ENCODE measurements at places on chromosomes 6 and 20.
A peak's percentile ranks its signal among the peaks of the same experiment; 100 is the strongest.

DNA sequence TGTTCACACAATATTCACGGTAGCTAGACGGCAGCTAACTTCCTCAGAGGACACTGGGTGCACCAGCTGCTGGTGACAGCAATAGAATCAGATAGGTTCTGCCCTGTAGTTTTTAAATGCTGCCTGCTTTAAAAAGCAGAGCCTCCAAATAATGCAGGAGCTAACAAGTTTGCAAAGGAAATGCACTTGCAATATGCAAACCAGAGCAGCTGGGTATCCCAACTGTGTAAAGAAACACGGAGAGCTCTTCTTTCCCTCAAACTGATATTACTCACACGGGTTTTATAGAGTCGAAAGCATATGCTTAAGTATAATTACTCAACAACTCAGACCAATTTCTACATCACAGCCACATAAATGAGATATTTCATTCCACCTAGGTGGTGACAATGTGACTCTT, 432.7 kb downstream of the TFAP2A start:
- DNase-seq = no peak

GRCh38 chr20:3744806-3745685, 12.6 kb downstream of the HSPA12B start:
- no peak for DNase-seq

DNA sequence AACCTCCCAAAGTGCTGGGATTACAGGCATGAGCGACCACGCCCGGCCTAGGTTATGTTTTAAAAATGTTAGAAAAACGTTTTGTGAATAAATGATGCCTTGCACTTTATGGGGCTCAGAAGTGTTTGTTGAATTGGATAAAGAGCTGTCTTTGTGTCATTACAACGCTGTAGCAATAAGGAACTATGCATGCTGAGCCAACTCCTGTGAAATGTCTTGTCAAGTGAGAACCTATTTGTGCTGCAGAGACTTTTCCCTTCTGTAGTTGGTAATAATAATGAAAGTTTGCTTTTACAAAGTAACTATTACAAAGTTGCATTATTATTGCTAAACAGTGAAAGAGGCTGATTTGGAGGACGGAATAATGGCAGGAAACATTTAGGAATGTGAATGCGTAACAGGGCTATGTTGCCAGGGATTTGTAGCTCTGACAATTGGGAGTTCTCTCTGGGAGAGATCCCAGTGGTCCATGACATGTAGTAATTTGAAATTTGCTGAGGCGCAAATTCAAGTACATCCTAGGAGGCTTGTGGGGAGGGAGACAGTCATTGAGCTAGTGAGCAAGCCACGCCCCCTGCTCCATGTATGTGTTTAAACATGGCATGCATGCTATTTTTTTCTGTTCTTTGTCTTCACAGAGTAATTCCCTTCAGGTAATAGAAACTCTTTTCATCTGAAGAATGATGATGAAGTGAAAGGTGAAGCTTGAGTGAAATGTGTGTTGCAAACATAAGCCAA, 16.8 kb upstream of the BICRAL start:
- DNase-seq = no peak

DNA sequence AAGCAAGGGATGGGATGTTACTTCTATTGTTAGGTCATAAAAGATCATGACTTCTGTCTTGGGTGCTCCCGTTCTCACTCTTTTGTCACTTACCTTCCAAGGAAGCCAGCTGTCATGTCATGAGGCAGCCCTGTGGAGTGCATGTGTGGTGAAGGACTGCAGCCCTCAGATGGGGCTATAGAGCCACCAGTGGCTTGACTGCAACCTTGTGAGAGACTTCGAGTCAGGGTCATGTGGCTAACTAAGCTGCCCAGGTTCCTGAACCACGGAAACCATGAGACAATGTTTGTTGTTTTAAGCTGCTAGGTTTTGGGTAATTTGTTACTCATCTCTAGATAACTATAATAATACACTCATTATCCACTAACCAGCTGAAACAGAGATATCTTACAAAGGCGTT, 477.1 kb downstream of the BTBD3 start:
- DNase-seq = no peak

DNA sequence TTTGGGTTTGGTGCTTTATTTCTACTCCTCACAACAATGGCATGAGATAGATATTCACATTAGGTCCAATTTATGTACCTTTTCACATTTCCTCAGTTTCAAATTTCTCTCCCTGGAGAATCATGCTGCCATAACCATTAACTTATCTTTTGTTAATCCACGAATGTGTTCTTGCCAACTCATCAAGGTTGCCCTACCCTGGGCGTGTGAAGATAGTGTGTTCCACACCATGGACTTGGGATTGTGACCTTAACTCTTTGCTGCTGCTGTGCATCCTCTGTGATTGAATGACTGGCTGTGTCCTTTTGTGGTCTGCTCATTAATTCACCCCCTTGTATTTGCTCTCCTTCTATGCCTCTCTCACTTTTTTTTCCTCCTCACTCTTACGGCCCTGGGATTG, 34.2 kb upstream of the SNRPB2 start:
- no peak for DNase-seq

GRCh38 chr6:105292689-105293339, 110.1 kb downstream of the PREP start:
- no peak for DNase-seq

- DNase-seq = no peak
Observed at GRCh38 chr20:32144898-32145662, 35.6 kb downstream of the TM9SF4 start.

DNA sequence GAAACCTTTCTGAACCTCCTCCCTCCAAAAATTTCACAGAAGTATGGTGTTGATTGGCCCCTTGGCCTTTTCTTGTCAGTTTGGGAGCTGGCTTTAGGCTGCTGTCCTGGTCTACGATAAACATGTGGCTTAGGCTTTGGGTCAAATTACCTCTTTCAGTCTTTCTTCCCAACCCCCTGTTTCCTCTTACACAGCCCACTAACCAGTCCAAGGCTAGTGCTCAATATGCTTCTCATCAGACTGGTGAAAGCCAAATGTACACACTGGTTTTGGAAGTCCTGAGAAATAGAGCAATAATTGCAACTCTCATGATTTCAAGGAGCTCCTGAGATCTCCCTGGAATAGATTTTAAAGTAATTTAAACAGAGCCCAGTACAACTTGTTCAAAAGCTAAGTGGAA, 933.7 kb upstream of the GJE1 start:
- peak; percentile 90 for DNase-seq

GRCh38 chr6:104572901-104573300, 286.8 kb downstream of the HACE1 start:
- DNase-seq = no peak

GRCh38 chr6:148771896-148772554, 25.2 kb downstream of the UST start:
- no peak for DNase-seq

- DNase-seq = no peak
Observed at GRCh38 chr6:15698471-15698870, 35.6 kb upstream of the DTNBP1 start.

- no peak for DNase-seq
Observed at GRCh38 chr6:18203786-18204185, 48.6 kb downstream of the KDM1B start.

- DNase-seq = no peak
Observed at GRCh38 chr6:46273911-46274310, 103.1 kb upstream of the ENPP5 start.

DNA sequence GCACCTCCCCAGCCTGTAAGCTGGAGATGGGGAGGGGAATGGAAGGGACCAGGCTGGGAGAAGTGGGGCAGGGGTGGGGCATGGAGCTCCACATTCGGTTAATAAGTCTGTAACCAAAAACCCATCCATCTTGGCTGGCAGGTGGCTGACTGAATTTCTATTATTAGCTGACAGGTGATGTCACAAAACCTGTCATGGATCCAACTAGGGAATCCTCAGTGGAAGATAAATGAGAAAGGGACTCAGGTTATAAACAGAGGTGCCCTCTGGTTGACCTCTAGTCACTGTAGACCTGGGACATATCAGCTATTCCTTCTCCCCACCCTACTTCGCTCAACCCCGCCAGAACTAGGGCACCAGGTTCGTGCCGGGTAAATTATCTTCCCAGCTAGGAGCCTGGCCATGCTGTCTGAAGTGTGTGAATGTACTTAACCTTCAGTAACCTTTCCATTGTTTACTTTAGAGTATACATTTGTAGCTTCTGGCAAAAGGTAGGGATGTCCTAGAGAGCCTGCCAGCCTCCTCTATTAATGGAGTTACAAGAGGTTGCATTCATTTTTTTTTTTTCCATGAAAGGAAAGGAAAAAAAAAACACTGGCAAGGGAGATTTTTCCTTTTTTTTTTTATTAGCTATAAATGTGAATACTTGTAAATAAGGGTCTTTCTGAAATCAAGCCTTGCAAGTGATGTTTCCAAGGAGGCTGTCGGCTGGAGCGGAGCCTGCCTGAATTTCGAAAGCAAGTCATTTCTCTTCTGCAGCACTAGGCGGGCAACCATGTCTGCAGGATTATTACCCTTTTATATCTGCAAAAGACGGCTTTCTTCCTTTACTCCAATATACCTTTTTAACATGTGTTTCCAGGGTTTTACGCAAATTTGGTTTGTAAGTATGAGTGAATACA, 135.9 kb downstream of the TMEM242 start:
- DNase-seq = no peak

DNA sequence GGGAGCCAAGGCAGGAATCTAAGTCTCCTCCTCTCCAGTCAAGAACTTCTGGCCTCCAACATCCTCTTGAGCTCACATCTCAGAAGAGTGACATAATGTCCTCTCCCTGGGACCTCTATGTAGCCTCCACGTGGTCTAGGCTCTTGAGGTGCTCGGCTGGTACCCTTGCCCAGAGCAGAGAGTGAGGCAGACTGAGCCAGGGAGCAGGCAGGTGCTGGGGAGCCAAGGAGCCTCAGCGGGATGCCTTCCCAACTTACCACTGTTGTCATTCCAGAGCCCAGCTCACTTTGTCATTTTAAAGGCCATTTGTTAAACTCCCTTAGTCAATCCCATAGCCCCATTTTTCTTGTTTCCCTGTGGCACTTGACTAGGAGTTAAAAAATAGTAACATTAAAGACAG, 52.1 kb upstream of the DUSP22 start:
- DNase-seq = no peak

GRCh38 chr20:53966774-53967398, 103.5 kb downstream of the BCAS1 start:
- no peak for DNase-seq

GRCh38 chr6:169427856-169428255, 174.2 kb upstream of the THBS2 start:
- DNase-seq = no peak

- DNase-seq = no peak
Observed at GRCh38 chr20:10662151-10662550, 11.6 kb downstream of the JAG1 start.

DNA sequence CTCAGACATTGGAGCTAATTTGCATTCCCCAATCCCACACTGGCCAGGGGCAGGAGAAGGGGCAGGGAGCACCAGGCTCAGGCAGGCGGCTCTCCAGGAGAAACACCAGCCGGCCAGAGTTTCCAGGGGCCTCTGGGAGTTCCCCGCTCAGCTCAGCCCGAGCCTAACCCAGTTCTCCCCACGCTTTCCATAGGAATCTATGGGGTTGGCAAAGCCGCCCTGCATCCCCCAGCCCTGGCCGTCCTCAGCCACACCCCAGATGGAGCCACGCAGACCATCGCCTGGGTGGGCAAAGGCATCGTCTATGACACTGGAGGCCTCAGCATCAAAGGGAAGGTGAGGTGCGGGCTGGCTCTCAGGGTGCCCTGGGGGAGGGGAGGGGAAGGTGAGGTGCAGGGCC, 8.2 kb downstream of the NPEPL1 start:
- DNase-seq = no peak

DNA sequence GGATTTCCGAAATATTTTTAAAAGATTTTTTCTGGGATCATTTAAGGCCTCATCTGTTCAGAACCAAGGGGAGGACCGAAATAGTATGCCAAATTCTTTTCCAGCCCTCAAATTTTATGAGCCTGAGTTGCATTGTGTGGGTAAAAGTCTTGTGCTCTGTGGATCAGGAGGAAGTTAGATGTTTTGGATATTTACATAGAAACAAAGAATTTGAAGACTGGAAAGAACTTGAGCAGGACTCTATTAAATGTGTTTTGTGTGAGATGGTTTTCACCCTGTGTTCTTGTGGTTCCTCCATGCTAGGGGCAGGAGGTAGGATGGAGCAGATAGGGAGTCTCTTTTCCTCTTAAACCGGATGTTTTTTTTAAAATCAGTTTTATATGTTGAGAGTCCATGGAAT, 329.1 kb downstream of the LAMA2 start:
- no peak for DNase-seq

DNA sequence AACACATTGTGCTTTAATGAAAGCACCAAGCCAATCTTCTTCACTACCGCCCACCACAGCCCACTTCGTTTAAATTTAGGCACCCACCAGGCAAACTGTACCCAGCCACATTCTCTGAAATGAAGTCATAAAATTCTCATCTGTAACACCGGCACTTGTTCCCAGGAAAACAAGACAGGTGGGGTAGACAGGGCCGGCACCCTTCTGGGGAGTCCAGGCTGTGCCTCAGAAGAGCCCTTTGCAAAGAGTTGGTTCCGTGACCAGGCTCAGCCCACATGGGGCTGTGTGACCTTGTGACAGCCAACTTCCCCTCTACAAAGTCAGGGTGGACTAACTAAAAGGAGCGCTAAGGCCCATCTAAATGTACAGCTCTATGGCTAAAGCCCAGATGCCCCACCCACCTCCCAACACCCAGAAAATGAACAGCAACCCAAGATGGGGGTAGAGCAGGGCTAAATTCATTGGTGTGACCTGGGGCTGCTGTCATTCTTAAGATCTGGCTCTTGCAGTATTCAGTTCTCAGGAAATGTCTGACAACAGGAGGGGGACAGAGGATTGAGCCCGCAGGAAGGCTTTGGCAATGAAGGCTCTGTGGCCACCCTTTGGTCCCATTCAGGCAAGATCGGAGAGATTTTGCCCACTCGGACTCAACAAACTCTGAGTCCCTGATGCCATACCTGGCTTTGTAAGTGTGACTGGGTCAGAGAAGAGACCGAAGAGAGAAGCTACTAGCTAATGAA, 56.7 kb downstream of the TRERF1 start:
- DNase-seq = no peak

DNA sequence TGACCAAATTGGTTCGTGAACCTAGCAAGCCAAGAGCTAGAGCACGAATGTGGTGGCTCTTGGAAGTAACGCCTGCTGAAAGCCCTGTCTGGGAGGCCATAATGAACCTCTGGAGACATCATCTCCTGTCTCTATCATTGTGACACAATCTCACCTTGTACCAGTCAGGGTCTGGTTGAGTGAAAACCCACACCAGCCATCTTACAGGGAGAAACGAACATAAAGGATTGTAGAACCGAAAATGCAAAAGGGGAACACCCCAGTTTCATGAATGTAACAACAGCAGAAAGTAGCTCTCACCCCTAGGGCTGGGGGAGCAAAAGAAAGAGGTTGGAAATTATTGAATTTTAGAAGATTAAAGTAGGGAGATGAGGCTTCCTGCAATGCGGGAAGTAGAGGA, 50.9 kb upstream of the TAB2 start:
- DNase-seq = no peak

- DNase-seq = no peak
Observed at GRCh38 chr6:27650620-27651370, 177.9 kb upstream of the ZNF184 start.

GRCh38 chr20:433300-433975, 25.3 kb downstream of the RBCK1 start:
- DNase-seq = no peak

GRCh38 chr6:89582669-89583325, 55.8 kb downstream of the LYRM2 start:
- no peak for DNase-seq

GRCh38 chr6:148653138-148653776, 93.6 kb upstream of the UST start:
- DNase-seq = peak; percentile 10

GRCh38 chr6:12047304-12047703, 35.2 kb downstream of the HIVEP1 start:
- DNase-seq = no peak

- no peak for DNase-seq
Observed at GRCh38 chr6:127247114-127248096, 19.3 kb upstream of the RNF146 start.

All from HFF-Myc (cell line).